Stimulated activated CD8-positive, alpha-beta memory T cell treated with anti-CD3 and anti-CD28 coated beads, Interleukin-4, amount 100 ng/mL, for 1 hour (primary cell): ENCODE measurements at places on chromosomes 7 and 10.

DNA sequence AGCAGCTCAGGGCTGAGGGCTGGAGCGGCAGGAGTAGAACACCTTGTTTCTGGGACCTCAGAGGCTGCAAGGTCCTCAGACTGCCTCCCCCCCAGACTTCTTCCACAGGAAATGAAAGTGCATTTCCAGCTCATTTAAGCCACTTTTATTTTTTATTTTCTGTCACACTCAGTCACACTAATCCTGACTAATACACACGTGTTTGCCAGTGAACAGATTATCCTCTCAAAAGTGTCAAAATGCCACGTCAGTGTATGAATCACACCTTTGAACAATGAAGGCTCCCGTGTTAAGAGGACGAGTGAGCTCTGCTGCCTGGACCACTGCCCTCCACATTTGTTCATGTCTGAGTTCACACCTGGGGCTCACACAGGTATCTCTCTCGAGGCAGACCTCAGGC lies 488.5 kb downstream of the DNAJB6 start:
- no peak for DNase-seq

GRCh38 chr10:131886237-131886636 lies 14.6 kb upstream of the PPP2R2D start:
- DNase-seq: no peak

DNA sequence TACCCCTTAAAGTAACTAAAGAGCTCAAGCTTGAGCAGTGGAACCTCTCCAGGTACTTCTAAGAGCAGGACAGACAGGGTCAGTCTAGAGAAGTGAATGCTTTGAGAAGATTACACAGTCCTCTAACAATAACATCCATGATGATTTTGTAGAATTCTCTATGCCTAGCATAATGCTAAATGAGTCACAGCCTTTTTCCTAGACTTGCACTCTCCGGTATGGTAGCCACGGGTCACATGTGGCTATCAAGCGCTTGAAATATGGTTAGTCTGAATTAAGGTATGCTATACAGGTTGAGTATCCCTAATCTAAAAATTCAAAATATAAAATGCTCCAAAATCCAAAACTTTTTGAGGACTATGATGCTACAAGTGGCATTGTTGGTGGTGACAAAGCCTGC lies 166.6 kb upstream of the MKLN1 start:
- DNase-seq: no peak

GRCh38 chr7:82257118-82257695 lies 186.4 kb downstream of the CACNA2D1 start:
- no peak for DNase-seq

DNA sequence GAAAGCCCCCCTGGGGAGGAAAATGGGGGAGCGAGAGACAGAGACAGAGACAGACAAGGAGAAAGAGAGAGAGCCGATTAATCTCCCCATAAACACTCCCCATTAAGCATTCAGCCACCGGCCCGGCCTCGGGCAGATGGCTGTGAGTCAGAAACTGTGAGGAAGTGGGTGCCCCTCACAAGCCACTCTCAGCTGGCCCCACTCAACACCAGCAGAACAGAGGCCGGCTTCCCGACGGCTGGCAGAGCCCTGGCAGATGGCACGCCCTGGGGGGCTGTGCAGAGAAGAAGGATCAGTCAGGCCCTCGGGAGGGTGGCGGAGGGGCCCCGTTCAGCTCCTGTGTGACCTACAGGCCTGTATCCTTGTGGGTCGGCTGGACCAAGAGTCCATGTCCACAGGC lies 41.2 kb downstream of the CAMK2B start:
- no peak for DNase-seq

DNA sequence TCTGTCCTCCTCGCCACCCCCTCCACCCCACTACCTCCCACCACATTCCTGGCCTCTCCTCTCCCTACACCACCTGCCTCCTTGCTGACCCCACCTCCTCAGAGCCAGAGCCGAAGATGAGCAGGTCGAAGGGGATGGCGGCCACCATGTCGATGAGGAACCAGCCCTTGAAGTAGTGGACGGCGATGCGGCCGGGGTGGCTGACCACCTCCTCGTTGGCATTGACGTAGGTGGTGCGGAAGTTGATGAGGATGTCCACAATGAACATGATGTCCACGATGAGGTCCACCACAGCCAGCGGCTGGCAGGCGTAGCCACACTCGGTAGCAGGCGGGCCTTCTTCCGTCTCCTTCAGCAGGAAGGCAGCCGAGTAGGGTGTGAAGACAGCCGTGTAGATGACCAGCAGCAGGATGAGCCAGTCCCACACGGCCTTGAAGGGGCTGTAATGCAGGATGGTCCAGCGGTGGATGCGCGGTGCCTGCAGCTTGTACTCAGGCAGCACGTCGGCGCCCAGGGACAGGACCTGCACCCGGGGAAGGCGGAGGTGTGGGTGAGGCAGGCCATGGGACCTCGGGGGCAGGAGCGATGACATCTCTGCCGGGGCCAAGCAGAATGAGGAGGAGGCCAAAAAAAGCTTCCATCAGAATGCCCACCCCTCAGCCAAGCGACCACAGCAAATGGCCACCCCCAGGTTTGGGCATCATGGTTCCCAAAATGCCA lies 25.6 kb downstream of the KCNH2 start:
- no peak for DNase-seq

GRCh38 chr7:51230723-51231122 lies 85.9 kb downstream of the COBL start:
- no peak for DNase-seq

GRCh38 chr7:5574770-5575269 lies 151.2 kb upstream of the TNRC18 start:
- DNase-seq: no peak
